Muscle of arm (tissue), 14 donors: ENCODE measurements at places on chromosomes 11 and 22. TPM values are rescaled to one million over a fixed set of nuclear protein-coding genes. Genes with fewer than 3 reads are reported as not detected.
A peak's percentile ranks its signal among the peaks of the same experiment; 100 is the strongest.

The APOL4 gene
- polyA plus RNA-seq: 16.1 TPM

The FGF19 gene
- polyA plus RNA-seq: 5.2 TPM

- no peak for DNase-seq
Observed at GRCh38 chr11:117097014-117097388, 1.2 kb downstream of the SIK3 start.

GRCh38 chr11:121104312-121104762 lies 3.3 kb downstream of the TECTA start:
- DNase-seq: peak; percentile 84

DNA sequence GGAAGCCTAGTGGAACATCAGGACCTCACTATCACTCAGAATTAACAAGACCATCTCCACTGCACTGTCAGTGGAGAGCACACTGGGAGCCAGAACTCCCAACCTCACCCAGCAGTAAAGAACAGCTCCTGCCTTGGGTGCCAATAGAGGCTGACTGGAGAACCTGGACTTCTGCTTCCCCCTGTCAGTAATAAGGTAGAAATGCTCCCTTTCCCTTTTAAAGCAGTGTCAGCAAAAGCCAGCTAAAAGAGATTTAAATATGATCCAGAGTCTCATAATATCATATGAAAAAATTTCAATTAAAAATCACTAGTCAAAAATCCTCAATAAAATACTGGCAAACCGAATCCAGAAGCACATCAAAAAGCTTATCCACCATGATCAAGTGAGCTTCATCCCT lies 82.8 kb downstream of the SPATA19 start:
- DNase-seq: no peak

The CCDC87 gene
- not detected for polyA plus RNA-seq

DNA sequence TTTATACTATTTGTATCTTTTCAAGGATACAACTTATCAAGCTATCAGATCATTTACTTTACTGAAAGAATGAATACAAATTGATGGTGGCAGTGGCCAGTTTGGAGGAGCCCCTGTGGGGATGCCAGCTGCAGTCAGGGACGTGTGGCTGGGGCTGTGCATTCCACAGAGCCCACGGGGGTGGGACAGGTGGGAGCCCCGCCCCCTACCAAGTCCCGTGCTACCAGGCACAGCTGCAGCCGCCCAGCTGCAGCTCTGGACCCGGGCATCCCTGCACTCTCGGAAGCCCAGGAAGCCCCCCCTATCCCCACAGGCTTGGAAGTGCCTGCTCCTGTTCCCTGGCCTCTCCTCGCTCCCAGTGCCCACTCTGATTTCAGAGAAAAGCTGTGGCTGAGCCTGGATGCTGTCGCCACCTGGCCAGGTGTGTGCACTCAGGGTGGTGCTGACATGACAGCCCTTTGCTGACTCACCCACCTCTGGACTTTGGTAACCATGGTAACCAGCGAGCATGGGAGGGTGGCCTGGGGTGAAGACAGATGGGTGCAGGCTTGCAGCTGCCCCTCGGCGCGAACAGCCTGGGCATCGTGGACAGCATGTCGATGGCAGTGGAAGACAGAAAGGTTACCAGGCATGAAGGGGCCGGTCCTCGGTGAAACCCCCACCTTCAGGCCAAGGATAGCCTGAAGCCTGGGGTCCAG lies 138.1 kb downstream of the SBF2 start:
- DNase-seq: no peak

- no peak for DNase-seq
Observed at GRCh38 chr11:30333405-30333804, 10.5 kb downstream of the ARL14EP start.

The CCDC81 gene
- polyA plus RNA-seq: 0.50 TPM

- DNase-seq: no peak
Observed at GRCh38 chr11:66267039-66267378, 1.4 kb upstream of the RAB1B start.

- DNase-seq: no peak
Observed at GRCh38 chr22:32994041-32994830, 63.9 kb downstream of the SYN3 start.

The RSF1 gene
- polyA plus RNA-seq: 43.9 TPM

DNA sequence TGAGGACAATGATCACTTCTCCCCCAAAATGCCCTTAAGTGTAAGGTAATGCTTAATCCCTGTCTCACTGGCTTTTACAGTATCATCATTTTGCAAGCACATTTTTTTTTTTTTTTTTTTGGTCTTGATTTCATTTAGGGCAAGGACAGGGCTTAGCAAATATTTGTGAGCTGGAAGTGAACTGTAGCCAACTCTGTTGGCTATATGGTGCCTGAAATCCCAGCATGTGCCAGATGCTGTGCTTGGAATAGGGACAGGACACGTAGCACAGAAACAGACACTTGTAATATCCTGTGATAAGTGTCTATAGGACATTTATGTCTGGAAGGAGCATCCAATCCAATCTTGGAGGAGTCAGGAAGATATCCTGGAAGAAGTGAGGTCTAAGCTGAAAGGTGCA lies 198.3 kb downstream of the NAV2 start:
- DNase-seq: no peak

- DNase-seq: no peak
Observed at GRCh38 chr11:58165504-58166106, 23.3 kb upstream of the OR9Q2 start.

GRCh38 chr11:92852946-92853345 lies 116.5 kb upstream of the MTNR1B start:
- DNase-seq: no peak

DNA sequence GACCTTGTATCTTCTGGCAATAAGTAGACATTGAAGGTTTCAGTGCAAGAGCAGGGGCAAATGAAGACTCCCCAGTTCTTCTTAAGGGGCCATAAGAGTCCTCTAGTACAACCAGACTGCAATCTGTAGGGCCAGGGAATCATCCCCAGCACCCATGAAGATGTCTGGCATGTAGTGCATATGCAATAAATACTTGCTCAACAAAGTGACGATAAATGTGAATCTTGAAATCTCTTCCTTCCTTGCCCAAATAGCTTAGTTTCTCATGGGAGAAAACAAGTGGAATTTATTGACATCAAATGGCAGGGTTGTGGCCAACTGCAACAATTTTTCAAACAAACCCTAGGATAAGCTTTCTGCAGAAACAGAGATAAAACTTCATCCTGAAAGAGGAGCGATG lies 107.6 kb downstream of the ABTB2 start:
- DNase-seq: no peak

GRCh38 chr22:38953577-38954413 lies 3.6 kb upstream of the APOBEC3A start:
- DNase-seq: no peak

The OR8G5 gene
- polyA plus RNA-seq: not detected

- DNase-seq: no peak
Observed at GRCh38 chr11:104339380-104339831, 175.5 kb upstream of the PDGFD start.

DNA sequence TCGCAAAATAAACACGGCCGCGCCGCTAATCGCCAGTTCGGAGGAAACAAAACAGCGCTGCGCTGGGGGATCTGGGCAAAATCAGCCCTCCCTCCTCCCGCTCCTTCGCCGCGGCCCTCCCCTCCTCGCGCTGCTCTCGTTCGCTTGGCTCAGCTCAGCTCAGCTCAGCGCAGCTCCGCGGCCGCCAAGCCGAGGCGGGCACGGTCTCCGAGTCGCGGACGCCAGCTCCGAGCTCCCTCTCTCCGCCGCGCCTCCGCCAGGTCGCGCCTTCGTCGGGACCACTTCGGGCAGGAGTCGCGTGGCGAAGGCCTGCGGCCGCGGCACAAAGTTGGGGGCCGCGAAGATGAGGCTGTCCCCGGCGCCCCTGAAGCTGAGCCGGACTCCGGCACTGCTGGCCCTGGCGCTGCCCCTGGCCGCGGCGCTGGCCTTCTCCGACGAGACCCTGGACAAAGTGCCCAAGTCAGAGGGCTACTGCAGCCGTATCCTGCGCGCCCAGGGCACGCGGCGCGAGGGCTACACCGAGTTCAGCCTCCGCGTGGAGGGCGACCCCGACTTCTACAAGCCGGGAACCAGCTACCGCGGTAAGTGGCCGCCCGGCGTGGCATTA lies at the start of gene SPON1:
Gene SPON1, plus strand, starts transcription at position 162 of the 607 bp plus-strand sequence. Its CDS starts 182 bp downstream, at position 344.
- peak; percentile 66 for DNase-seq

DNA sequence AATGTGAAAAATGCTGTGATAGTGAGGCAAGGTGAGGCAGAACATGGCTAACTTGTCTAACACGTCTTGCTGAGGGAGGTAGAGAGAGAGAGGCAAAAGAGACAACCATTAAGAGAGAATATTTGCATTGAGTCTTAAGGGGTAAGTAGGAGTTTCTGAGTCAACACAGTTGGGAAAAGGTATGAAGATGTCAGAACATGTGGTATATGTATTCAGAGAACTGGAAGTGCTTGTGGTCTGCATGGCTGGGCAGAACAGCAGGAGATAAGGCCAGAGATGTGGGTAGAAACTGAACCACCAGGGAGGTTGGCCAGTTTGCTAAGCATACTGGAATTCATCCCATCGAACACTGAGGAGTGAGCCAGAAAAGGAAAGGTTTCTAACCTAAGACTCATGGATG lies 25.0 kb upstream of the SLC5A1 start:
- no peak for DNase-seq

DNA sequence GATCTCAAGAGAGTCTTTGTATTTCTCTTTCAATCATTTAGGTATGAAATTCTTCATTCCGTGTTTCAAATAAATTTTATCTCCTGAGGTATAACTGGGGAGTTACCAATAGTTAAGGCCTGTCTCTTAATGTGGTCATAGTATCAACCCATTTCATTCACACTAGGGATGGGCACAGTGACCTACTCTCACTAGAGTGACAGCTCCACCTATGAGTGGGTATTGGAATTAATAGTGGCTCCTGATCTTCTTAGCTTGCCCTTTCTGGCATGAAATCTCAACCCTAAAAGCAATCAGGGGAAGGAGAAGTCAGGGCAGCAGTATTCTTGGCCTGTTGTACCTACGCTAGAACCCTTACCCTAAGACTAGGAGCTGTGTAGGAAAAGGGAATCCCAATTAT lies 507.7 kb downstream of the FAM181B start:
- no peak for DNase-seq

DNA sequence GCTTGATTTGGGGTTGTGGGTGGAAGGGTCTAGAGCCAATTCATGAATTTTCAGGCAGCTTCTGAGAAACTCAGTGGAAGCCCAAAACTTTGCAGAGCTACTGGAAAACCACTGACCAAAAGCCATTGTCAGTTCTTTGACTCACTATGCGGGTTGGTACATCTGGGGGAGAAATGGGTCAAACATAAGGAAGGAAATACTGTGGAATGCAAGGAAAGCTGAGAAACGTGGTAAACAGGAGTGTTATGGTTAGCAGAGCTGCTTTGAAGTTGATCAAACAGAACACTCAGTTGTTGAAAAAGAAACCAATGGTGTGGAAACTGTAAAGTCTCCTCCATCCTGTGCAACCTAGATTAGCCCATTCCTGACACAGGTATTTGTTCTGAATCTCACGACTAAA lies 6.3 kb upstream of the ABTB2 start:
- no peak for DNase-seq

The TYR gene
- 2.8 TPM for polyA plus RNA-seq

GRCh38 chr11:65915101-65915820 lies 3.6 kb downstream of the C11orf68 start:
- no peak for DNase-seq

The MPZL2 gene
- polyA plus RNA-seq: 7.3 TPM
